Right cardiac atrium (tissue), 5 donors: ENCODE measurements at places on chromosomes 7 and 10. TPM values are rescaled to one million over a fixed set of nuclear protein-coding genes. Genes with fewer than 3 reads are reported as not detected.

SFRP4 gene
- 3.8 TPM for total RNA-seq

MPP7 gene
- total RNA-seq, result 11.5 TPM

NUTM2A gene
- 2.6 TPM for total RNA-seq

CDC14C gene
- total RNA-seq, result not detected

TMEM254 gene
- 8.6 TPM for total RNA-seq

TAS2R16 gene
- not detected for total RNA-seq

UCN3 gene
- not detected for total RNA-seq

FAM221A gene
- 5.6 TPM for total RNA-seq

SLC26A5 gene
- not detected for total RNA-seq

OPALIN gene
- not detected for total RNA-seq

SLC16A12 gene
- 7.2 TPM for total RNA-seq

CYP3A4 gene
- not detected for total RNA-seq

RNLS gene
- total RNA-seq, result 16.2 TPM

MUC3A gene
- total RNA-seq, result 0.18 TPM

INMT gene
- 180 TPM for total RNA-seq

GRM8 gene
- not detected for total RNA-seq

MYL10 gene
- total RNA-seq, result not detected

TSPAN15 gene
- 6.9 TPM for total RNA-seq

GPR85 gene
- 3.4 TPM for total RNA-seq

PBLD gene
- total RNA-seq, result 5.5 TPM

SCIN gene
- total RNA-seq, result 0.35 TPM

TMEM273 gene
- 21.2 TPM for total RNA-seq

RAPGEF5 gene
- 27.2 TPM for total RNA-seq

ADAM12 gene
- 0.15 TPM for total RNA-seq
